RPMI7951 (cell line): ENCODE measurements at places on chromosomes 7 and 10. TPM values are rescaled to one million over a fixed set of nuclear protein-coding genes. Genes with fewer than 3 reads are reported as not detected.

The TWIST1 gene
- total RNA-seq, result 32.0 and 36.8 TPM in 2 replicates

The TAS2R3 gene
- total RNA-seq, result 0.12 TPM in 1 of 2 replicates, not detected in the other

GRCh38 chr7:102061981-102062390 is 224.7 kb upstream of the SH2B2 start:
- DNase-seq, result peak; percentile 21

GRCh38 chr10:71854031-71854430 is 3.0 kb upstream of the PSAP start:
- DNase-seq, result peak; percentile 54

DNA sequence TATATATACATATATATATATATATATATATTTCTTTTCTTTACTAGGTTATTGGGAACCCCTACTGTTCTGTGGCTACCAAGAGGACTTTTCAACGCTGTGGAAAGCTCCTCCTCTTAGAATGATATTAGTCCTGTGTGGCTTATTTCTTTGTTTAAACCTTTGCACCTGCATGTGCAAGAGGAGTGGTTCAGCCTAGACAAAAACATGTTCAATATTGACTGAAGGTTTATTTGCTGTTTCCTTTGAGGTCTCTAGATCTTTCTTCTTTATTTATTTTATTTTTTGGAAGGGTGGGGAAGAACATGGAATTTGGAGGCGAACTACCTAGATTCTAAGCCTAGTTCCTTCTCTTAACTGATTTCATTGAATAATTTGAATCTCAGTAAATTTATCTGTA is 118.1 kb downstream of the GNAT3 start:
- no peak for DNase-seq

GRCh38 chr7:45982907-45983719 is 62.0 kb upstream of the IGFBP3 start:
- DNase-seq, result no peak
